ENCODE measurements at places on chromosomes 4 and X. TPM values are rescaled to one million over a fixed set of nuclear protein-coding genes. Genes with fewer than 3 reads are reported as not detected.

Gene UGT2B10
- not detected for total RNA-seq

Gene ARMCX1
- total RNA-seq: 19.9 TPM

Gene MEPE
- total RNA-seq: not detected

Gene IL21
- not detected for total RNA-seq

Gene RNF128
- 5.2 TPM for total RNA-seq

Gene AKAP14
- total RNA-seq: 7.9 TPM

Gene S100G
- total RNA-seq: not detected

Gene DIPK2B
- 15.9 TPM for total RNA-seq

Gene PAGE2B
- not detected for total RNA-seq

Gene ETDB
- not detected for total RNA-seq

Gene CYBB
- total RNA-seq: 110 TPM

Gene TLR1
- total RNA-seq: 26.6 TPM

Gene FAM47B
- total RNA-seq: not detected

Gene PCYT1B
- total RNA-seq: 5.0 TPM

Gene ZAR1
- total RNA-seq: not detected

Gene BLOC1S4
- 8.0 TPM for total RNA-seq

Gene EPHA5
- 0.11 TPM for total RNA-seq

Gene ARSH
- not detected for total RNA-seq

Gene SPANXN3
- not detected for total RNA-seq

Gene CXCL1
- total RNA-seq: 51.7 TPM

Gene SHROOM2
- total RNA-seq: 6.0 TPM

Gene MAGED2
- total RNA-seq: 114 TPM

Gene HSD17B13
- 1.0 TPM for total RNA-seq

Gene NUDT10
- not detected for total RNA-seq

Gene ELF4
- total RNA-seq: 20.2 TPM

Gene SPANXC
- total RNA-seq: not detected

Gene ELOVL6
- total RNA-seq: 17.4 TPM

Gene USP51
- 4.4 TPM for total RNA-seq

Gene NLRP2B
- total RNA-seq: not detected

Gene GABRA4
- total RNA-seq: not detected

Gene GRIA2
- total RNA-seq: not detected

Gene PAGE5
- total RNA-seq: not detected

Gene CENPVL3
- not detected for total RNA-seq

Gene AFF2
- total RNA-seq: 6.3 TPM

Gene UGT8
- total RNA-seq: 9.9 TPM

Measured in lung (tissue), 17 donors.